ENCODE measurements at places on chromosomes 7 and 10. TPM values are rescaled to one million over a fixed set of nuclear protein-coding genes. Genes with fewer than 3 reads are reported as not detected.

The NRCAM gene
- total RNA-seq: not detected

The FBXL13 gene
- 1.9 TPM for total RNA-seq

The DLX5 gene
- not detected for total RNA-seq

The ZNRF2 gene
- total RNA-seq: 15.8 TPM

- no peak overlapping the region for H3K4me3 ChIP-seq
- no peak for DNase-seq
- no peaks in the 10 kb centered on the region for H3K36me3 ChIP-seq
Measured at GRCh38 chr10:101000915-101001658, 1.5 kb downstream of the LZTS2 start.

- no peak for DNase-seq
- H3K4me3 ChIP-seq: no peak overlapping the region
- no peaks in the 10 kb centered on the region for H3K27me3 ChIP-seq
- H3K4me1 ChIP-seq: peaks cover 8% of the 10 kb centered on the region
- no peaks in the 10 kb centered on the region for H3K36me3 ChIP-seq
- no peak overlapping the region for H3K27ac ChIP-seq
Measured at GRCh38 chr10:72697716-72698115, 5.8 kb downstream of the MCU start.

DNA sequence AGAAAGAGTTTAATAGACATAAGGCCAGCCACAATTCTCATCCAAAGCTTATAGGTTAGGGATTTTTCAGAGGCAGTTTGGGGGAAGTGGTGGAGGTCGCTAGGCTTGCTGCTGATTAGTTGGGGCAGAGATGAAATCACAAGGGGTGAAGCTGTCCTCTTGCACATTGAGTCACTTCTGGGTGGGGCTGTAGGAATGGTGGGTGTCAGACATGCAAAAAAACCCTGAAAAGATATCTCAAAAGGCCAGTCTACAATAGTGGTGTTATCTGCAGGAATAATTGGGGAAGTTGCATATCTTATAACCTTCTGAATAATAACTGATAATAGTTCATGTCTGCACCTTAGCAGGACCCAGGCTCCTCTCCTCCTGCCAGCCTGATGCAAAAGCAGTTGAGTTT is 2.1 kb downstream of the FAM24B start:
- no peak overlapping the region for H3K27ac ChIP-seq
- H3K27me3 ChIP-seq: no peaks in the 10 kb centered on the region
- H3K36me3 ChIP-seq: no peaks in the 10 kb centered on the region
- H3K4me3 ChIP-seq: no peak overlapping the region
- H3K4me1 ChIP-seq: peaks cover 21% of the 10 kb centered on the region

DNA sequence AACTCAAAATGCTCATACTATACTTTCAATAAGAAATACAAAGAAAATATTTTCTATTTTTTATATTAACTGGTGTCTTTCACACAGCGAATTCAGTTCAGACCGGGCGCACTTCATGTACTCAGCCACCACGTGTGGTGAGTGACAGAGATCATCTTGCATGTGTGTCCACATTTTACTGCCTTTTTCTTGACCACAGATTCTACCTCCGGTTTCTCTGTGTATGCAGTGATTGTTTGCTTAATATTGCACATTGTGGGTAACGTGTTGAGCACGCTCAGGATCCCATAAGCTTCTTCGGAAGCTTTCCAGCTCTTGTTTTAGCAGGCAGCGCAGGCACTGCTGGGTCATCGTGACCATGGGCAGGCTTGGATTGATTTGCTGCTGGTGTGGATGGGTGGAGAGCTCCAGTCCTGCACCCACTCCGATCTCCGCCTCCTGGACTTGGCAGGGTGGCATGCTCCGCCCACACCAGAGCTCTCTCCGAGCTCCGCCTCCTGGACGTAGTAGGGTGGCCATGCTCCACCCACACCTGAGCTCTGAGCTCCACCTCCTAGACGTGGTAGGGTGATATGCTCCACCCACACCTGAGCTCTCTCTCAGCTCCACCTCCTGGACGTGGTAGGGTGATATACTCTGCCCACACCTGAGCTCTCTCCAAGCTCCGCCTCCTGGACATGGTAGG is 253.3 kb downstream of the DIP2C start:
- H3K27me3 ChIP-seq: no peaks in the 10 kb centered on the region
- H3K27ac ChIP-seq: no peak overlapping the region
- peaks cover 25% of the 10 kb centered on the region for H3K4me1 ChIP-seq
- DNase-seq: no peak

GRCh38 chr7:38660427-38661099 is 29.4 kb upstream of the AMPH start:
- H3K27me3 ChIP-seq: no peaks in the 10 kb centered on the region
- no peaks in the 10 kb centered on the region for H3K4me1 ChIP-seq
- no peak overlapping the region for H3K27ac ChIP-seq

- H3K4me3 ChIP-seq: no peak overlapping the region
- H3K36me3 ChIP-seq: peaks cover 9% of the 10 kb centered on the region
- H3K27ac ChIP-seq: no peak overlapping the region
- no peak for DNase-seq
Measured at GRCh38 chr10:6161921-6162320, 40.8 kb upstream of the PFKFB3 start.

DNA sequence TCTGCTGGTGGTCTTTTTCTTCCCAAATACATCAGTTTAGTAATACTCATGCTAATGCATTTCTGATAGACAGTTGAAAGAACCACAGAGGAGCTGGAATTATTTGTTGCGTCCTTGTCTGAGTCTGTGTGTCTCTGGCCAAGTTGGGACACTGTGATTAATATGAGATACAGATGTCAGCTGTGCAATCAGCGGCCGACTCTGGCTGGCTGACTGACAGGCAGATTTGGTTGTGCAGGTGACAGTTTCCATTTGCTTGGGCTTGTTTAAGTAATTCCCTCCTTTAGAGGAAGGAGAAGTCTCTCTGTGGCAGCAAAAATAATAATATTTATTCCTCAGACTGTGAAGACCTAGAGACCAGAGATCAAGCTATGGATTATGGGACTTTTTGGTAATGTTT is 176.2 kb upstream of the CHRM2 start:
- DNase-seq: no peak
- H3K4me3 ChIP-seq: no peak overlapping the region

DNA sequence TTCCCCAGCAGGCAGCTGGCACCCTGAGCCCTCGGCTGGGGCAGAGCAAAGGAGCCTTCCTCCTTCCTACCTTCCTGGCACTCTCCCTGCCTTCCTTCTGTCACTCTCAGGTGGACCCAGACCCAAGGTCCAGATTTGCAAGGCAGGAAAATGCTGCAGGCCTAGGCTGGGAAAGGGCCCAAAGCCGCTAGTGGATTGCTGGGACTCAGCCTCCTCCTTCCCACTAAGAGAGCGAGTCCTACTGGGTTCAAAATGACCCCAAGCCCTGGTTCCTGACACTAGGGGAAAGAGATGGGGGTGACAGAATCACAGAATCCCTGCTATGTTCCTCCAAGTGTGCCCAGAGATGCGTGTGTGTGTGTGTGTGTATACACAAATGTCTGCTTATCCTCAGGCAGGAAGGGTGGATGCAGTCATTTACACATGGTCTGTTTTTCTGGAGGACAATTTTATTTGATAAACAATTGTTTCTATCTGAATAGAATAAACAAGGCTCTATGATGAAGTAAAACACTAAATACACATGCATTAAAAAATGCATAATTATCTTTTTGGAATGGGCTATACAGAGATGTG is 1.3 kb upstream of the PLAU start:
- no peak for DNase-seq
- no peak overlapping the region for H3K27ac ChIP-seq
- H3K4me1 ChIP-seq: peaks cover 15% of the 10 kb centered on the region

DNA sequence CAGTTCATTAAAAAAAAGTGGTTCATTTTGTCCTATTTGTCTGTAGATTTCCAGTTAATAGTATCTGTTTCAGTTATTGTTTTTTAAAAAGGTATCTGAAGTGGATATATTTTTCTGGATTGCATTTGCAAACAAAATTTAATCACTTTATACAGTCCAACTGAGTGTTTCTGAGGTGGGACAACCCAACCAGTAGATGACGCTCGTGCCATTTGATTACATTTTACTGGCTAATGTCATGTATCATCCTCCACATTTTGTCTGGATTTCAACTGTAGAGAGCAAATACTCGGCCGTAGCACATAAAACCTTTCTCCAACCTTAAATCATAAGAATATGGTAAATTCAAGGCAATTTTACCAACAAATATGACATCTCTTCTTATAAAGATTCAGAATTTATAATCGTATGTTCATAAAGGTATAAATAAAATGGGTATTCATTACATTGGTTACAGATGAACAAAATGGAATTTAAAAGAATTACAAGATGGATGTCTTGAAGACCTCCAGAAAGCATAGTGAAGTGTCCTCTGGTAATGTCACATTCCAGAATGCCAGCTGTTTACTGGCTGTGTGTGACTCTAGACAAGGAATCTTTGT is 789.0 kb downstream of the PHTF2 start:
- no peak for DNase-seq
- no peaks in the 10 kb centered on the region for H3K27me3 ChIP-seq
- no peak overlapping the region for H3K4me3 ChIP-seq

DNA sequence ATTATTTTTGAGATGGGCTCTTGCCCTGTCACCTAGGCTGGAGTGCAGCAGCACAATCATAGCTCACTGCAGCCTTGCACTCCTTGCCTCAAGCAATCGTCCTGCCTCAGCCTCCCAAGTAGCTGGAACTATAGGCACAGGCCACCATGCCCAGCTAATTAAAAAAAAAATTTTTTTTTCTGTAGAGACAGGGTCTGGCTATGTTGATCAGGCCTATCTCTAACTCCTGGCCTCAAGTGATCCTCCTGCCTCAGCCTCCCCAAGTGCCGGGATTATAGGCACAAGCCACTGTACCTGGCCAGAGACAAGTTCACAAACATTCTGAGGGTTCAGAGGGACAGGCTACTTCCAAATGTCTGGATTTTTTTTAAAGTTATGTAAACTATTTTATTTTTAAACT is 32.1 kb upstream of the PURB start:
- peaks cover 9% of the 10 kb centered on the region for H3K4me1 ChIP-seq
- no peak overlapping the region for H3K27ac ChIP-seq
- H3K36me3 ChIP-seq: no peaks in the 10 kb centered on the region
- no peak overlapping the region for H3K4me3 ChIP-seq

- H3K27ac ChIP-seq: no peak overlapping the region
- H3K27me3 ChIP-seq: no peaks in the 10 kb centered on the region
- no peaks in the 10 kb centered on the region for H3K36me3 ChIP-seq
- peaks cover 15% of the 10 kb centered on the region for H3K4me1 ChIP-seq
Measured at GRCh38 chr7:104855861-104856260, 158.1 kb upstream of the KMT2E start.

DNA sequence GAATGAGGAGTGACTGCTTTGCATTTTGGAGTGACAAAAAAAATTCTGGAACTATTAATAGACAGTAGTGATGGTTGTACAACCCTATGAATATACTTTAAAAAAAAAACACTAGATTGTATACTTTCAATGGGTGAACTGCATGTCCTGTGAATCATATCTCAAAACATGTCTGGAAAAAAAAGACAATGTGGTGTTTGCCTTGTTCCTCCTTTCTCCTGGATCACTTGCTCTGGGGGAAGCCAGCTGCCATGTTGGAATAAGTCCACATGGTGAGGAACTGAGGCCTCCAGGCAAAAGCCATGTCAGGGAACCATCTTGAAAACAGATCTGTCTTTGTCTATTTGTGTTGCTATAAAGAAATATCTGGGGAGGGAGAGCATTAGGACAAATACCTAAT is 39.5 kb upstream of the YAE1 start:
- no peak for DNase-seq
- H3K4me3 ChIP-seq: no peak overlapping the region
- no peak overlapping the region for H3K27ac ChIP-seq

- H3K4me3 ChIP-seq: no peak overlapping the region
- H3K27me3 ChIP-seq: no peaks in the 10 kb centered on the region
- H3K36me3 ChIP-seq: no peaks in the 10 kb centered on the region
- H3K4me1 ChIP-seq: no peaks in the 10 kb centered on the region
Measured at GRCh38 chr7:146741911-146742310, 625.3 kb downstream of the CNTNAP2 start.

DNA sequence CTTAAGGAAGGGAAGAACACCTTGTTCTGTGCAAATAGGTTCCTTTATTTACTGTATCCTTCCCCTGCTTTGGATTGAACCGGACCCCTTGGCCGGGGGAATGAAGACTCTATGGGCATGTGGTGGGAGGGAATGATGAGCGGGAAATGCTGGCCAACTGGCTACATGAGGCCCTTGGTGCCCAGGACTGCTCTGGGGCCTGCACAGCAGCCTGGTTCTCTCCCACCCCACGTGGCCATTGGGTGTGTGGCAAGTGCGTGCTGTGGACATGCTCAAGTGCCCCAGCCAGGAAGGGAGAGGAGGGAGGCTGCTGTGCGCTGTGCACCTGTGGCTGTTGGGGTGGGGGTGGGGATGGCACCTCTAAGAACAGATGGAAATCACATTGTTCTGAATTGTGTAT is 917.0 kb upstream of the GHITM start:
- no peak overlapping the region for H3K4me3 ChIP-seq
- H3K27ac ChIP-seq: no peak overlapping the region

- no peaks in the 10 kb centered on the region for H3K27me3 ChIP-seq
- no peak overlapping the region for H3K4me3 ChIP-seq
- no peak overlapping the region for H3K27ac ChIP-seq
- H3K36me3 ChIP-seq: no peaks in the 10 kb centered on the region
- no peak for DNase-seq
Measured at GRCh38 chr7:105245398-105246114, 143.2 kb downstream of the SRPK2 start.

DNA sequence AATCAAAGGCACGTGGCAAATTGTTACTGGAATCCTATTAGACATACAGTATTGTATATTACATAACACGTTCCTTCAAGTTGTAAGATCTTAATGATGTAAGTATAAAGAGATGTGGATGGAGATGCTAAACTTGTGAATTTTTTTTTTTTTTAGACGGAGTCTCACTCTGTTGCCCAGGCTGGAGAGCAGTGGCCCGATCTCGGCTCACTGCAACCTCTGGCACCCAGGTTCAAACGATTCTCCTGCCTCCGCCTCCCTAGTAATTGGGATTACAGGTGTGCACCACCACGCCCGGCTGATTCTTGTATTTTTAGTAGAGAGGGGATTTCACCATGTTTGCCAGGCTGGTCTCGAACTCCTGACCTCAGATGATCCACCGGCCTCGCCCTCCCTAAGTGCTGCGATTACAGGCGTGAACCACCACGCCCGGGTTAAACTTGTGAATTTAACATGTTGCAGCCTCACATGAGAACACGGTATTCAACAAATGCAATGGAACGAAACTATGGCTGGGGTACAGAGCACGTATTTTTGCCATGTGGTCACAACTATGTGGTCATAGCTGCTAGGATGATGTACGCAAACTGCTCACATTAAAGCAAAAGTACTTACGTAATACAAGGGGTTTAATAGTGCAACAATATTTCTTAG is 818 bp upstream of the SUPV3L1 start:
- peak overlapping the region; percentile 95 for H3K27ac ChIP-seq
- no peaks in the 10 kb centered on the region for H3K27me3 ChIP-seq
- H3K4me1 ChIP-seq: peaks cover 12% of the 10 kb centered on the region

- no peaks in the 10 kb centered on the region for H3K36me3 ChIP-seq
- no peak overlapping the region for H3K27ac ChIP-seq
- no peaks in the 10 kb centered on the region for H3K27me3 ChIP-seq
- no peak for DNase-seq
Measured at GRCh38 chr10:9175200-9175599, 1120.7 kb downstream of the GATA3 start.

GRCh38 chr10:74863551-74863950 is 37.2 kb downstream of the KAT6B start:
- H3K36me3 ChIP-seq: no peaks in the 10 kb centered on the region
- H3K27ac ChIP-seq: no peak overlapping the region
- peaks cover 3% of the 10 kb centered on the region for H3K4me1 ChIP-seq
- DNase-seq: no peak
- no peak overlapping the region for H3K4me3 ChIP-seq
- H3K27me3 ChIP-seq: no peaks in the 10 kb centered on the region

GRCh38 chr7:114784746-114785145 is 137.1 kb upstream of the MDFIC start:
- no peak for DNase-seq
- no peak overlapping the region for H3K4me3 ChIP-seq
- no peaks in the 10 kb centered on the region for H3K36me3 ChIP-seq
- no peak overlapping the region for H3K27ac ChIP-seq
- no peaks in the 10 kb centered on the region for H3K4me1 ChIP-seq

Data from naive thymus-derived CD4-positive, alpha-beta T cell (primary cell).